Femur (tissue), 1 donor: ENCODE measurements at places on chromosomes 12 and 14.

DNA sequence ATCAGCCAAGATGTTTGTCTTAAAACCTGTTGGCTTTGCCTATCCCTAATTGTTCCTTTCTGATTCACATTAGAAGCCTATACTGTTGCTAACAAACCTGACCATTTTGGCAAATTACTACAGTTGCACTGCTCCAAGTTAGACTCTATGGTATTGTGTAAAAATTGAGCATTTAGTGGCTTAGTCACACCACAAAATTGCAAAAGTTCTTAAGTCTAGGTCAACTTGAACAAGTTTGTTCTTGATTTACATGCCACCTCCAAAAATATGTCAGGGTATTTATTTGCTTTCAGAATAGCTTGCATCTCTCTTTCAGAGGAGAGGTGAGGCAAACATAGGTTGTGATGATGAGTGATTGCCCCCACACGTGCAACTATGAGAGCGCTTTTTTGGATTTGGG lies 27.0 kb upstream of the PTHLH start:
- DNase-seq = no peak

DNA sequence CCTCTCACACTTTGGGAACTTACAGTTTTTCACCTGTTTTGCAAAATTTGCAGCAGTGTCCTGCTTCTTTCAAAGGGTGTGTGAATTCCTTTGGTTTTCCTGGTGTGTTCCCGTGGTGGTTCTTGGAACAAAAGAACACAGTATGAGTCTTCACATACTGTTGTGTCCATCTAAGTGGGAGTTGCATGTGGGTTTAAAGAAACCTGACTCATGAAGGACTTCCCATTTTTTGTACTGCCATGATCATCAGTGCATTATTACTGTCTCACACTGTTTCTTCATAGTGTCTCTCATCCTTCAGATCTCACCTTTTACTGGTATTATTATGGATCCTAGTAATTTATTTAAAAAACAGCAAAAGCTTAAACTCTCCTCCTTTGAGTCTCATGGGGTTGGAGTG lies 3.8 kb upstream of the GZMH start:
- no peak for DNase-seq

DNA sequence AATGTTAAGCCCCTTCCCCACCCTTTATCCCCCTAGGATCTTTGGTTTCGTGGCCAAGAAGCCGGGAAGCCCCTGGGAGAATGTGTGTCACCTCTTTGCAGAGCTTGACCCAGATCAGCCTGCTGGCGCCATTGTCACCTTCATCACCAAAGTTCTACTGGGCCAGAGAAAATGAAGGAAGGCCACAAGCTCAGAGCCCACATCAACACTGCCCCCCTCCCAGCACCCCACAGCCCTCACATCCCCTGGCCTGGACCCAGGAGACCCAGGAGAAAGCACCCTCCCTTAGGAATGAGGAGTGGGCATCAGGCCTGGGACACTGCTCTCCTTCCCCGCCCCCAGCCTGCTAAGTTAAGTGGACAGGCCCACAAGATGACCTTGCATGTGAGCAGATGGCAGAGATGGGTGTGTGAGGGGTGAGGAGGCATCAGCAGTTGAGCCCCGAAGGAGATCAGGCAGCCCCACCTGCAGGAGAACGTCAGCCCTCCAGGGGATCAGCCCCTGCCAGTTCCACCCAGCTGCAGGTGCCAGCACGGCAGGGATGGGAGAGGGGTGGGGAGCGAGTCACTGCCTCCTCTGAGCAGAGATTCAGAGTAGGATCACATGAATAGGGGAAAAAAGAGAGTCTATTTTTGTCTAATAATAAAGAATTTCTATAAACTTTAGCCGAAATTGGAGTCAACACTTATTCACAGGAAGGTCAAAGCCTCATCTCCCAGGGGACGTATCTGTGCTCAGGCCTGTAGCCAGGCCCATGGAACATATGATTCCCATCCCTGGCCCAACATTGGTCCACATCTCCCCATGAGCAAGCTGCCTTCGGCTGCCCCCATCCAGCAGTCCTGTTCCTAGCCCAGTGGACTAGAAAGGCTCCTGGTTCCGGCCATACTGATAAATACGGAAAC lies 14.1 kb downstream of the TNS2 start:
- peak; percentile 79 for DNase-seq

DNA sequence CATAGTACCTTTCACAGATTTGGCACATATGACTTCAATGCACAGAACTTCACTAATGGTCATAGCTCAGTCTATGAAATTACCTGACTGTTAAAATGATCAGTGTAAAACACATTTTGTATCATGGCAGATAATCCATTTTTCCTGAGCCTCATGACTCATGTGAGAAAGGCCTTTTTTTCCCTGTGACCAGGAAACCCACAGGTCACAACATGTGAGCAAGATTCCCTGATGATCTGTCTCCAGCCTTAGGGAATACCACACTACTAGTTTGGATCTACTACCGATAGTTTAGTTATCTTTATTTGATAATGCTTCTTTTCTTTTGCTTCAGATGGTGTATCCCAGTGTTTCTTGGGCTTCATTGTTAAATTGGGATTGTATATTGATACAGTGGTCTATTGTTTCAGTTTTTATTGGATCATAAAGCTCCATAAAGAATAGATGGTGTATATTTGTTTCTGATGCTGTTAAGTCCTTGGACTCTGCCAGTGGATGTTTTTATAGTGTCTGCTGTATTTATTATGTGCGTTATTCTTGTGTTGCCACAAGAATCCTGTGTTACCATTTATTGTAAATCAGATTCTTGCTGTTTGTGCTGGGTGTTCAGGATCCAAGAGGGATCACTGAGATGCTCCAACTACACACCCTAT lies 248.7 kb upstream of the PELI2 start:
- DNase-seq = no peak

- DNase-seq = no peak
Measured at GRCh38 chr12:110004598-110004997, 5.4 kb downstream of the ANKRD13A start.

- DNase-seq = no peak
Measured at GRCh38 chr12:49794811-49795653, 33.2 kb downstream of the NCKAP5L start.

- DNase-seq = peak; percentile 96
Measured at GRCh38 chr12:52010152-52010622, 3.4 kb downstream of the TAMALIN start.

- DNase-seq = no peak
Measured at GRCh38 chr14:44448951-44449358, 58.1 kb downstream of the FSCB start.

DNA sequence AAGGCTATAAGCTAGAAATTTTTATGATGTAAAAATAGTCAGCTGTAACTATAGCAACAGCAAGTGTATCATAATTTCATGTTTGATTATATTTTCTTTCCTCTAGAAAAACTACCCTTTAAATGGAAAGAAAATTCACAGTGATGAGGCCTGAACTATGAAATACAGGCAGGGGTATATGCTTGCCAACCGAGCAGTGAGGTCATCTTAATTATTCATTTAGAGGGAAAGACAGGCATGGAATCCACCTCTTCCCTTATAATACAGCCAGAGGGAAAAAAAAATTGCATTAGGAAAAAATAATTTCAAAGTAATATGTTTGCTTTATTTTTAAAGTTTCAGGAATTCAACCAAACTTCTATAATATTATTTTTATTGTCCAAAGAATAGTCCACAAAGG lies 139.8 kb downstream of the EPS8 start:
- DNase-seq = no peak

GRCh38 chr14:50044042-50044651 lies 72.2 kb downstream of the VCPKMT start:
- no peak for DNase-seq

- DNase-seq = no peak
Measured at GRCh38 chr12:110536834-110537604, 34.9 kb downstream of the RAD9B start.

DNA sequence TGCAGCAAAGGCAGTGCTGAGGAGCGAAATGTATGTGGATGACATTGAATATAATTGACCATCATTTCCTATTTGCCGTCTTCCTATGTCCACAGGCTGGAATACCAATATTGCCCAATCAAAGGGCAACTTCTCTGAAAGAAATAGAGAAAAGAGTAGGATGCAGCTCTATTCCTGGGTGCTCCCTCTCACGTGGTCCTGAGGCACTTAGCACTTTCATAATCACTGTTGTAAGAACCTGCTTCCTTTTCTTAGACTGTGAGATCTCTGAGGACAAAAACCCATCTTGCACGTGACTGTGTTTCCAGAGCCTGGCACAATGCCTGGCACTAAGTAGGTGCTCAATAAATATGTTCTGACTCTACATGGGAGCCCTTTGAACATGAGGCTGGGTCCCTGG lies 122.7 kb upstream of the CPM start:
- DNase-seq = no peak

- no peak for DNase-seq
Measured at GRCh38 chr14:93959239-93960107, 16.9 kb downstream of the ASB2 start.

GRCh38 chr12:76866726-76867125 lies 12.1 kb downstream of the CSRP2 start:
- peak; percentile 89 for DNase-seq

DNA sequence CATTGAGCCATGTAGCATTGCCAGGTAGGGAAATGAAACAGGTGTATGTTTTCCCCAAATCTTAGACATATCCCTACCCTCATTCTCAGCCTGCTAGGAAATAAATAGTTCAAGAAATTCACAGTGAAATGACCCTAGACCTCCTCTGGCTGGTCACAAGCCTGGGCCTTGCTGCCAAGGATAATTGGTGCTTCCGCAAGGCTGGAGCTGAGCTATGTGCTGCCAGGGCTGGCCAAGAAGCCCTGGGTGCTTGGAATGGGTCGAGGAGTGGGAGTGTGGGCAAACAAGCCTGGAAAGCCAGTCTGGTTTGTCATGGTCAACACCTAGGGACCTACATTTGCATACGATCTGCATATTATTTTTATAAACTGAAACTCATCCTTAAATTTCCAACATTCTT lies 31.3 kb upstream of the SLC10A1 start:
- DNase-seq = no peak

- DNase-seq = no peak
Measured at GRCh38 chr14:42470427-42470719, 863.7 kb downstream of the LRFN5 start.

- DNase-seq = no peak
Measured at GRCh38 chr14:91332986-91333649, 84.5 kb downstream of the CCDC88C start.

DNA sequence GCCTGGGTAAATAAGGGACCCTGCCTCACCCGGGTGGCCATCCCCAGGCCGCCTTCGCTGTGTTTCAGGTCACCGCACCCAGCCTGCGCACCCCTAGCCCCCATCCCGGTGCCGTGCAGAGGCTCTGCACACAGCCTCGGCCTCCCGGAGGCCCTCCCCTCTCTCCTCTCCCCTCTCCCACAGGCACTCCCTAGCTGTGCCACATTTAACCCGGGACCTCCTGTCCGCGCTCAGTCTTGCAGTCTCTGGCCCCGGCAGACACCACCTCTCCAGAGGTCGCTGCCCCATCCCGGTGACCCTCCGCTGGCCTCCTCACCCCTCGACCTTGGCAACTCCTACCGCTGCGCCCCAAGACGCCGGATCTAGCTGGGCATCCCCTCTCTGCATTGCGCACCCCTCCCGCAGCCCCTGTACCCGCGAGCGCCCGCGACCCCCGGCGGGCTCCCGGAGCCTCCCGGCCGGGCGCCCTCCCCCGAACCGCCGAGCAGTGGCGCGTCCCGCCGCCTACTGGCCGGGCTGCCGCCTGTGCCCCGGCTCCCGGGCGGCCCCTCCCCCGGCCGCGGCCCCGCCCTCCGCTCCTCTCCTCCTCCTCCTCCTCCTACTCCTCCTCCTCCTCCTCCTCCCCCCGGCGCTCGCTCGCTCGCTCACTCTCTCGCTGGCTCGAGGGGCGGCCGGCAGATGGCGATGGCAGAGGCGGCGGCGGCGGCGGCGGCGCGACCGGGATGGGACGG lies 120.7 kb downstream of the AACS start:
- peak; percentile 83 for DNase-seq

DNA sequence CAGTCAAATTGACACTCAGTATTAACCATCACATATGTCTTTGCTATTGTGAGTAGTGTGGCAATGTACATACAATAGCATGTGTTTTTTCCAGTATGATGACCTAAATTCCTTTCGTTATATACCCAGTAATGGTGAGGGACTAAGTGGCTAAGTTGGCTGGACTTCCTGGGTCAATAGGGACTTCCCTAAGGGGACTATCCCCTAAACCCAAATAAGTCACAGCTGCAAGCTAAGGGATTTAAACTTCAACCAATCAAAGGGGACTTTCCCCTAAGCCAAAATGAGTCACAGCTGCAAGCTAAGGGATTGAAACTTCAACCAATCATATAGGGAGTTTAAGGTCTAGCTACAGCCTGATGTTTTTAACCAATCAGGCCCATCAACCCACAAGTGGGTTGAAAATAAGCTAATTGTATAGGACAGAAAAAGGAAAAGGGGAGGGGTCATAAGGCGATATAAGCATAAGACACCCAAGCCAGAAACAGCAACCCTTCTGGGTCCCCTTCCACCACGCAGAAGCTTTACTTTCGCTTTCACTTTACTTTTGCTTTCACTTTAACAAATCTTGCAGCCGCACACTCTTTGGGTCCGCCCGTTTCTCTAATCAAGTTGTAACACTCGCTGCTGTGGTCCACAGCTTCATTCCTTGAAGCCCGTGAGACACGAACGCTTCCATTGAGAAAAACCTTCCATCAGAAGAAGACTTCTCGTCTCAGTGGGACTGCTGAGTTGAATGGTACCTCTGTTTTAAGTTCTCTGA lies 404.4 kb downstream of the FLRT2 start:
- no peak for DNase-seq

- DNase-seq = peak; percentile 44
Measured at GRCh38 chr12:115337693-115338543, 653.9 kb upstream of the TBX3 start.

GRCh38 chr12:3231399-3231876 lies 154.3 kb downstream of the TSPAN9 start:
- peak; percentile 80 for DNase-seq

- DNase-seq = no peak
Measured at GRCh38 chr12:53970451-53970850, 2.5 kb upstream of the HOXC11 start.

- DNase-seq = no peak
Measured at GRCh38 chr14:36424478-36425102, 95.4 kb downstream of the NKX2-1 start.

DNA sequence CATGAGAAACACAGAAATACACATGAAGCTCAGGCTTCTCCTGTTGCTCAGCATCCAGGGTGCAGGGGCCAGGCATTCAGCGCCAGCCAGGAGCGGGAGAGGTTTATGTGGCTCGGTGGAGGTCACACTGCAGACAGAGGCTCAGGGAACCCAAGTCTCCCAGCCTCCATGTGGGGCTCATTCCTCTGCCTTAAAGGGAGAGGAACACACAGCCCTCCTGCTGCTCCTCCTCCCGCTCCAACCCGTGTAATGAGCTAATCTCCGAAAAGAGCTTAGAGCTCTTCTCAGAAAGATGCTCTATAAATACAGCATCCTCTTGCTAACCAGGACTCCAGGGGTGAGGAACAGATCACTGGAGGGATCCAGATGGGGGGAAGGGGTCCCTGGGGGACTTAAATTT lies 28.2 kb downstream of the FGF6 start:
- no peak for DNase-seq
